ENCODE measurements at places on chromosomes 2 and 18.

DNA sequence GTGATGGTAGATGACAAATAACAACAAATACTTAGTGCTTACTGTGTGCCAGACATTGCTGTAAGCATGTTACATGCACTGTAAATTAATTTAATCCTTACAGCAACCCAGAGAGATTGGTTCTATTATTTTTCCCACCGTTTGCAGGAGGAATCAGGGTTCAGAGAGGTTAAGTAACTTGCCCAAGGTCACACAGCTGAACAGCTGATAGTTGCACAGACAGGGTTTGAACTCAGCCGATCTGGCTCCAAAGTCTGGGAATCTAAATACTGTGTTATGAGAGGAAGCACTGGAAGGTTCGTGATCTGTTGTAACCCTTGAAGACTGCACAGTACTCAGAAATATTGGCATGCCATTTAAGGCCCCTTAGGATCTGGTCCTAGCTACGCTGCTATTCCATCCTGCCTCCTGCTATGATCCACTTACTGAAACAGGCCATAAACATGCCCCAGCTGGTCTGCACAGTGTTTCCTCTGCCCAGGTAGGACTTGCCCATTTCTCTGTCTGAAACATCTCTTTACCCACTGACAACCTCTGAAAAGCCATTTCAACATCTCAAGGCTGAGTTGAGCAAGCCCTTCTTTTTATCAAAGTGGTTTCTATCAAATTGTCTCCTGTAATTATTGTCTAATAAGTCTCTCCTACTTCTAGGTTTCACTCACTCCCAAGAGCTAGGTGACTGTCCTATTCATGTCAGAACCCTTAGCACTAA, 40.4 kb upstream of the MRPL33 start:
- DNase-seq: no peak

GRCh38 chr18:48663096-48663930, 124.5 kb downstream of the CTIF start:
- DNase-seq: no peak

DNA sequence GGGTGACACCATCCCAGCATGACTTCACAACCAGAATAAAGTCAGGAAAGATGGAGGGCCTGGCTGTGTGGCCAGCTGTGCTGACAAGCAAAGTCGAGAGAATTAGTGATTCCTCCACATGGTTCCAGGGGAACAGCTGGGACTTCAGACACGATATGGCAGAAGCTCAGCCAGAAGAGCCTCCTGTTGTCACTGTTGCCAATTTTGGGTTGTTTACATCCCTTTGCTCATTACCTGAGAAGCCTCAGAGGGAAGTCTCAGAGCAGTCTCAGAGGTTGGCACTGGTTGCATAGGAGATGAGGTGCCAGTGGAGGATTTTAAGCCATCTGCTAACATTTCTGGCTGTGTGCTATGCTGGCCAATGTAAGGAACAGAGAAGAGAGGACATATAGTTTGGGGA, 16.0 kb downstream of the LINC00305 start:
- no peak for DNase-seq

DNA sequence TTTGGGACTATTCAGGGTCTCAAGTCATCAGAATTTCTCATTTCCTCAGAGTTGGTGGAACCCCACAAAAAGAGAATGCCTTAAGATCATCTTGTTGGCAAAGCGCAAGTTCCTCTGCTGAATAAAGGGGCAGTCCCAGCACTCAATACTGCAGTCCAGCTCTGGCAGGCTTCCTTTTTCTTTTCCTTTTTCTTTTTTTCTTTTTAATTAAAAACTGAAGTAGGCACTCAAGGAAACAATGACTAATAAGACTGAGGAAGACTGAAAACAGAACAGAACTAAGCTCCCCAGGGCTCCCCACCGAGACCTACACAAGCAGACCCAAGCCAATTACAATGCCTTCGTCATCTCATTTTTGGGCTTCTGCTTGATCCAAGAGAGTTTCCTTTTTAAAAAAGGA, 82.0 kb downstream of the STK39 start:
- no peak for DNase-seq

GRCh38 chr2:206805887-206806607, 40.6 kb downstream of the FASTKD2 start:
- DNase-seq: no peak

DNA sequence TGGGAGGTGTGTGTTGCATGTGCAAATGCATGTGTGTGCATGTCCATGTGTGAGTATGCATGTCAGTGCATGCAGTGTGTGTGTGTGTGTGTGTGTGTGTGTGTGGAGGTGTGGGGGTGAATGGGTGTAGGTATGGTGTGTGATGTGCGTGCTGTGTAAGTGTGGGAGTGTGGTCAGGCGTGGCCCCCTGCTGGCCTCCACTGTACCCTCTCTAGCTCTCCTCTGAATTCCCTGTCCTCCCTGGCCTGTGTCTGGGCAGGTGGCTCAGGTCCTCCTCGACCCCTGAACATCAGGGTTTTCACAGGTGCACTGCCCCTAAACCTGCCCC, 230.2 kb downstream of the CELF4 start:
- no peak for DNase-seq

DNA sequence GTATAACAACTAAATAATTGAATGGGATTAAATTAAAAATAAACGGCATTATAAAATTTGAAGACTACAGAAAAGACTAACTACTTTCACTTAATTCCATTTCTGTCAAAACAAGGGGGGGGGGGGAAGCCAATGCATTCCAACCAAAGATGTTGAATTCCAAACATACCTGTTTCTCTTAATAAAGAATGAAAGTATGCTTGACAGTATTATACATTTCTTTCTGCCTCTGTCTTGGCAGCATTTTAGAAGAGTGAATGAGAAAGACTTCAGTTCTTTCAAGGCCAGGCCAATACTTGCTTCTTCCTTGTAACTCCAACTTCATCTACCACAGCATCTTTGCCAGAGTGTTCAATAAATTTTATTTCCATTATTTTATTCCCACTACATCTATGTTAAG, 65.9 kb downstream of the PDE11A start:
- DNase-seq: no peak
